Fibroblast of the aortic adventitia (primary cell): ENCODE measurements at places on chromosomes 12 and 14. TPM values are rescaled to one million over a fixed set of nuclear protein-coding genes. Genes with fewer than 3 reads are reported as not detected.

The NGB gene
- not detected in 2 replicates for total RNA-seq

The GYS2 gene
- not detected in 2 replicates for total RNA-seq

The LRTM2 gene
- total RNA-seq, result not detected in 2 replicates

GRCh38 chr14:69284170-69284569, 24.2 kb downstream of the GALNT16 start:
- no peak for DNase-seq

DNA sequence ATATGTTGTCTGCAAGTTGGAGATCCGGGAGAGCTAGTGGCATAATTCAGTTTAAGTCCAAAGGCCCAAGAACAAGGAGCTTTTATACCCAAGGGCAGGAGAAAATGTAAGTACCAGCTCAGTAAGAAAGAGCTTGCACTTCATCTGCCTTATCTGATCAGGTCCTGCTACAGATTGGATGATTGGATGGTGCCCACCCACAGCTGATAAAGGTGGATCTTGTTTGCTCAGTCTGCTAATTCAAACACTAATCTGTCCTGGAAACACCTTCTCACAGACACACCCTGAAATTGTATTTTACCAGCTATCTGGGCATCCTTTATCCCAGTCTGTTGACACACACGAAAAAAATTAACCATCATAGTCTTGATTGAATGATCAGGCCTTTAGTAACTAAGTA, 230.7 kb upstream of the SLC16A7 start:
- DNase-seq, result no peak

GRCh38 chr14:69319911-69320310, 60.0 kb downstream of the GALNT16 start:
- DNase-seq, result no peak

- DNase-seq, result no peak
Observed at GRCh38 chr14:28769276-28769880, 2.8 kb downstream of the FOXG1 start.
